ENCODE measurements at places on chromosomes 3 and 15. TPM values are rescaled to one million over a fixed set of nuclear protein-coding genes. Genes with fewer than 3 reads are reported as not detected.

- no peak for DNase-seq
Measured at GRCh38 chr15:77225088-77225487, 154.2 kb upstream of the TSPAN3 start.

GRCh38 chr3:171054921-171055320 is 28.4 kb upstream of the SLC2A2 start:
- no peak for DNase-seq

- DNase-seq: no peak
Measured at GRCh38 chr15:67228286-67228685, 26.2 kb downstream of the AAGAB start.

- DNase-seq: no peak
Measured at GRCh38 chr15:57730876-57731275, 24.4 kb downstream of the POLR2M start.

Gene MEGF11
- total RNA-seq: 1.5 TPM

Gene XPC
- 33.0 TPM for total RNA-seq

- DNase-seq: no peak
Measured at GRCh38 chr15:40932156-40932555, 3.0 kb downstream of the DLL4 start.

GRCh38 chr15:95459273-95459672 is 871.2 kb upstream of the NR2F2 start:
- no peak for DNase-seq
